ENCODE measurements at places on chromosomes 12 and 14.

DNA sequence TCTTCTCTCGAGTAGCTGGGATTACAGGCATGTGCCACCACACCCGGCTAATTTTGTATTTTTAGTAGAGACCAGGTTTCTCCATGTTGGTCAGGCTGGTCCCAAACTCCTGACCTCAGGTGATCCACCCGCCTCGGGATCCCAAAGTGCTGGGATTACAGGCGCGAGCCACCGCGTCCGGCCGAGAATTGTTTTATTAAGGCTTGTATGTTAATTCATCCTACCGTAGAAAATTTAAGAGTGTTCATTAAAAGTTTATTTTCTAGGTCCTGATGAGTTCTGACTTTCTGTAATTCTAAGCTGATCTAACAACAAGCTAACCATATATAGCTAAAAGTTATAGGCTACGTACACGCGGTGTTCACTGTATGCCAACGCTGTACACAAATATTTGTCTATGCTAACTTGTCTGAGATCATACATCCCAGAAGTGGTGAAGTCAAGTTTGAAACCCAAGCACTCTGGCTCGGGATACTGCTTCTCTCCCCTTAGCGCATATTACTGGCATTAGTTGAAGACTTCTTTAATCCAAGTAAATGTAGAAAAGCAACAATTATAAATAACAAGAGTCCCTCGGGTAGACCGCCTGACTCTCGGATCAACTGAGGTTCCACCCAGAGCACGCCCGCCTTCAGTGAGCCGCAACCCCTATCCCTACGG lies 570 bp upstream of the MRPS35 start:
- peak; percentile 65 for DNase-seq

- no peak for DNase-seq
Observed at GRCh38 chr14:62015945-62016344, 253.7 kb downstream of the SNAPC1 start.

- DNase-seq, result peak; percentile 16
Observed at GRCh38 chr12:70724444-70724843, 87.2 kb upstream of the PTPRB start.

DNA sequence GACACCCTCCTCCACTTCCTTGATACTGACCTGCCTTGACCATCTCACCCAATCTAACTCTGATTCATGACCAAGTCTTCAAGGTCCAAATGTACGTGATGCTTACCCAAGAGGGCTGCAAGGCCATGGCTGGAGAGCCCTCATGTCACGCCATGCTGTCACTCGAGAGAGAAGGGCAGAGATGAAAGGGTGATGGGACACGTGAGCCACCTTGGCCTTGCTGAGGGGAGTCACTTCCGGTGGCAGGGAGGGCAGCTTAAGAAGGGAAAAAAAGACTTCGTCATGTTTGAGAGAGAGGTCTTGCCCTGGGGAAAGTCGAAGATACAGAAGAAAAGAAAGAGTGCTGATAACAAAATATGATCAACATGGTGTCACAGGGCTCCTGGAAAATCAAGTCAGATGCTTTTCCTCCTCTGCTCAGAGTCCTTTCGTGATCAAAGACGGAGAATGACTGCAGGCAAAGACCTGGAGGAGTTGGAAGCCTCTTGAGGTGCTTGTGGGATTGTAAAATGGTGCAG lies 3.3 kb upstream of the SCARB1 start:
- DNase-seq, result peak; percentile 50

DNA sequence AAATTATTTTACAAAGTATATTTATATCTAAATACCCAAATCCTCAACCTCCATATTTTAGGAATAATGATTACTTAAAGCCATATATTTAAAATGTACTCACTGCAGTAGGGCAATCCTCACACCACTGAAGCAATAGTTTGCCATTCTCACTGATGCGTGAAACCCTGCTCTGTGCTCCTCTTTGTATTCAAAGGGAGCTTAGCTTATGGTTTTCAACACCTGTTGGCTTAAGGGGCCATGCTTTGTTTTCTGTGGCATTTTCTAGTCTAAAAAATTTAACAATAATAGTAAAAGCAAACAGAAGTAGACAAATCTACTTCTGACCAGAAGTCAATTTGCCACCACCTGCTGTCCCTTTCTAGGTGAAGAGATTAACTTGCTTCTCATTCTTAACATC lies 294.6 kb downstream of the FLRT2 start:
- DNase-seq, result no peak

DNA sequence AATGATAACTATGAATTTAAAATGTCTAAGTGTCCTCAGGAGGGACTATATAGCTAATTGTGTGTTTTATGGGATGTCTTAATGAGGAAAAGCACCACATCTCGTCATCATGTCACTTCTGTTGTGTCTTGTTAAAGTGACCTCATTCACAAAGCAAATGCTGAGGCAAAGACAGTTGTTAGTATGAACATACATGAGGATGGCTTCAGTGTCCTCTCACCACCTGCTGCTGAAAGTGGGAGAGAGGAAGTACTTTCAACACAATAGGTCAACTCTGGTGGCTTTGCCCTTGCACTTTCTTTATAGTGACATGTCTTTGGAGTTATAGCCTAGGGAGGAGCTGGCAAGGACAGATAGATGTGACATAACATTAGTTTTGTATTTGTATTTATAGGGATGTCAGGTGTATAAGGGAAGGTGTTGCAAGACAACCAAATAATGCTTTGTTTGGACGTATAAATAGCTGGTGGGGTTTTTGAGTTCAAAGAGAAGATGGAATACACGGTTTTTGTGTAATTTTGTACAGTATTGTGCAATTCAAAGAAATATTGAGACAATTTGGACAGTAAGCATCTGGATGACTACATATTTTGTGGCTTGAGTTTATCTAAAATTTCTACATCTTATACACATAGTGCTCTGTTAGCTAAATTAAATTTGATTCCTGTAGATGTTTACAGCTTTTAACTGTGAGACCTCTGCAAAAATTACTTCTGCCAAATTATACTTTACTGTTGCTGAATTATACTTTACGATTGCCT lies 131.7 kb upstream of the ATP2B1 start:
- DNase-seq, result peak; percentile 84

GRCh38 chr12:71890475-71890874 lies 48.2 kb upstream of the TPH2 start:
- DNase-seq, result no peak

DNA sequence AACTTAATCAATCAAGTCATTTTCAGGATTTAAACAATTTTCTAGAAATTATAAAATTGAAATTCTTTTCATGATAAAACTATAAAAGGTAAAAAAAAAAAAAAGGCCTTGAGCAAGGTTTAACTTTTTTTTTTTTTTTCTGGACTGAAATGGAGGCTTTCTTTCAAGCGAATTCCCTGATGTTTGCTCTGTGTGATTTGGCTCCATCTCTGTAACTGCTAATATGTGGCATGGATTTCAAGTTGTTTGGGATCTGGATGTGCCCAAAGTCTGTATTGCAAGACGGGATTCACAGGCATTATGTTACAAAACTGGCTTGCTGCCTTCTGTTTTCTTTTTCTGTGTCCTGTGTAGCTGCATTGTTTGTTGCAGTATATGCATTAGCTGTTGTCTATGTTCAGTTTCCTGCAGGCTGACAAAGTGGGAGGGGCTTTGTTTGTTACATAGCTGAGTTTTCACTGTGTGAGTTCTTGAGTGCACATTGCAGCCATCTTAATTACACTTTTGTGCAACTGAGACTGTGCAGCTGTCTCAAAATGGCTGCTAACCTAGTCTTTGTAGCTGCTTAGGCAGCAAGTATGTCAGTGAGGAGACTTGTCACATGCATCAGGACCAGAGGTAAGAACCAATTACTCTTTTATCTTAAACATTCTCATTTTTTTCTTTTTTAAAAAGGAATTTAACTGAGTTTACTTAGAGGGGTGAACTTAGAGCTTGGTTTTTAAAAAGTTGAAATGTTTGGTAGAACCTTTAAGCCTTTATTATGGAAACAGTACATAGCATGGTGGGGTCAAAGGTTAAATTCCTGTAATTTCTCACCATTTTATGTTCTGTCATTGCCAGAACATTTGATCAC lies 19.5 kb downstream of the ATF7IP start:
- DNase-seq, result peak; percentile 93

GRCh38 chr12:83156815-83157214 lies 470.1 kb downstream of the TMTC2 start:
- no peak for DNase-seq

DNA sequence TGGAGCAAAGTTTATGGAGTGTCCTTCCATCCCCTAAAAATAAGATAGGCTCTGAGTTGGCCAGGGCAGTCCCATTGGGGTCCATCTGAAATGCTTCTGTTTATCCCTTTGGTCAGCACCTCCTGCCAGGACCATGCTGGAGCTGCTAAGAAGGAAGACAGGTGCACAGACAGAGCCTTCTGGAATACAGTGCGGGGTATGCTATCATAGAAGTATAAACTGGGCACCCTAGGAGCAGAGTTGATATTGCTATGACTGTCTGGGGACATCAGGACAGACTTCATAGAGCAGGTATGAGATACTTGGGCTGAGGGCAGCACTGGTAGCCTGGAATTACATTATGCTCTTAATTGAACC lies 170.4 kb upstream of the HIF1A start:
- DNase-seq, result no peak

GRCh38 chr14:27727251-27727770 lies 1039.3 kb upstream of the FOXG1 start:
- DNase-seq, result no peak

DNA sequence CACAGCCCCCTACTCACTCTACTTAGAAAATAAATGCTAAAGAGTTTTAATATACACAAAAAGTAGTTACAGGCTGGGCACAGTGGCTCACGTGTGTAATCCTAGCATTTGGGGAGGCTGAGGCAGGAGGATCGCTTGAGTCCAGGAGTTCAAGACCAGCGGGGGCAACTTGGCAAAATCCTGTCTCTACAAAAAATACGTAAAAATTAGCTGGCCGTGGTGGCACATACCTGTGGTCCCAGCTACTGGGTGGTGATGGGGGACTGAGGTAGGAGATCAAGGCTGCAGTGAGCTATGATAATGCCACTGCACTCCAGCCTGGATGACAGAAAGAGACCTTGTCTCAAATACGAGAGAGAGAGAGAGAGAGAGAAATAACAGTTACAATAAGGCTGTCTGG lies 9.9 kb upstream of the DYNC1H1 start:
- DNase-seq, result no peak

GRCh38 chr12:109310247-109311125 lies 1.4 kb upstream of the FOXN4 start:
- DNase-seq, result peak; percentile 61

GRCh38 chr14:67573228-67574010 lies 26.6 kb downstream of the PIGH start:
- DNase-seq, result no peak

- no peak for DNase-seq
Observed at GRCh38 chr14:75549169-75549568, 26.9 kb downstream of the BATF start.

- DNase-seq, result no peak
Observed at GRCh38 chr14:50741567-50741966, 73.5 kb upstream of the SAV1 start.

DNA sequence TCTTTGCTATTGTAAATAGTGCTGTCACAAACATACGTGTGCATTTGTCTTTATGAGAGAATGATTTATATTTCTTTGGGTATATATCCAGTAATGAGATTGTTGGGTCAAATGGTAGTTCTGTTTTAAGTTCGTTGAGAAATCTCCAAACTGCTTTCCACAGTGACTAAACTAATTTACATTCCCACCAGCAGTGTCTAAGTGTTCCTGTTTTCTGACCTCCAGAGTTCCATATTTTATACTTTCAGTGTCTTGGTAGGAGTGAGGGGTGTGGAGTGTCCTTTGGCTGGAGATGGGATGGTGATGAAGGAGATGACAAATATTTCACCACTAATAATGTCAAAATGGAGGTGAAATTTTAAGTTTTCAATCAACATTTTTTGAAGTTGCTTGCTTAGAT lies 86.4 kb downstream of the DACT1 start:
- no peak for DNase-seq

DNA sequence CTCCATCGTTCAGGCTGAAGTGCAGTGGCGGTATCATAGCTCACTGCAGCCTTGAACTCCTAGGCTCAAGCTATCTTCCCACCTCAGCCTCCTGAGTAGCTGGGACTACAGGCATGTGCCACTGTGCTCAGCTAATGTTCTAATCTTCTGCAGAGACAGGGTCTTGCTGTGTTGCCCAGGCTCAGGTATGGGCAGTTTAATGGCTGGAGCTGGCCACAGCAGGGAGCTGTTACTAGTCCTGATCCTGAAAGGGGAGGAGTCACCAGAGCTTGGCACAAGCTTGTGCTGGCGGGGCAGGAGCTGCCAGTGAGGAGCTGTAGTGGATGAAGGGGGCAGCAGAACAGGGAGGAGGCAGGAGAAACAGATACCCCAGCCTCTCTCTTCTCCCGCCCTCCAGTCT lies 10.6 kb downstream of the TMEM120B start:
- DNase-seq, result no peak

Measured in NB4 (cell line).